ENCODE measurements at places on chromosomes 16 and 17.
A peak's percentile ranks its signal among the peaks of the same experiment; 100 is the strongest.

GRCh38 chr17:39104046-39104445, 47.4 kb downstream of the PLXDC1 start:
- DNase-seq = no peak

GRCh38 chr17:489758-490329, 137.2 kb upstream of the RPH3AL start:
- DNase-seq = no peak

GRCh38 chr17:74387365-74388218, 20.3 kb downstream of the GPR142 start:
- DNase-seq = no peak

- DNase-seq = no peak
Measured at GRCh38 chr16:59698346-59699020, 964.4 kb upstream of the GOT2 start.

GRCh38 chr17:81420769-81421462, 25.7 kb downstream of the BAHCC1 start:
- peak; percentile 78 for DNase-seq

GRCh38 chr16:22400900-22401299, 26.5 kb upstream of the CDR2 start:
- no peak for DNase-seq

GRCh38 chr17:45393411-45393810, 39.3 kb downstream of the ARHGAP27 start:
- DNase-seq = no peak

DNA sequence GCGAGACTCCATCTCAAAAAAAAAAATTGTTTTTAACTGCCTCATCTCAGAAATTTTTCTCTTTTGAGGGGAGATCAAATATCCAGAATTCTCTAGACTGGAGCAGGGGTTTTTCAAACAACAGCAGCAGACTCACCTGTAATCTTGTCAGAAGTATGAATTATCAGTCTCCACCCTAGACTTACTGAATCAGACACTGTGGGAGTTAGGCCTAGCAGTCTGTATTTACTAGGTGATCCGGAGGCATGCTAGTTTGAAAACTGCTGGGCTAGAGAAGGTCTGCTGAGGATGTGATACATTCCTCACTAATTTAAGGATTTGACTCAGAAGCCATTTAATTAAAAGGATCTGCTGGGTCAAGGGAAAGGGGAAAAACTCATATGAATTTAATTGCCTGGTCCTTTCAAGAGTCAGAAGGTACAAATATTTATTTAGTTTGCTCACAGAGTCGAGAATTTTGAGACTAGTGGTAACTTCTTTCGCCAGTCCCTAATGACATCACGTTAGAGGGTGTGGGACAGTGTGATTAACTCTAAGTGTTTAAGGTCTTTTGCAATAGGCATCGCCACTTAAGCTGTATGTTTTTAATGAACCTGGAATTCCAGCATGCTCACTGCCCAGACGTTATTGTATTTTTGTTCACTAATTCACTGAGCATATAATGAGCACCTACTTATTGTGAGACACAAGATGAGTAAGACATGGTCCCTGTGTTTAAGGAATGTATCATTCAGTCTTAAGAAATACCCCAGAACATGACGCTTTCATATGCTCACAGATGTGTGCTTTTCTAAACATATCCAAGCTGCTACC, 14.2 kb downstream of the ATP6V0A1 start:
- DNase-seq = no peak

- no peak for DNase-seq
Measured at GRCh38 chr17:45709728-45710288, 74.3 kb upstream of the CRHR1 start.

- DNase-seq = no peak
Measured at GRCh38 chr16:61421111-61421510, 615.1 kb downstream of the CDH8 start.

DNA sequence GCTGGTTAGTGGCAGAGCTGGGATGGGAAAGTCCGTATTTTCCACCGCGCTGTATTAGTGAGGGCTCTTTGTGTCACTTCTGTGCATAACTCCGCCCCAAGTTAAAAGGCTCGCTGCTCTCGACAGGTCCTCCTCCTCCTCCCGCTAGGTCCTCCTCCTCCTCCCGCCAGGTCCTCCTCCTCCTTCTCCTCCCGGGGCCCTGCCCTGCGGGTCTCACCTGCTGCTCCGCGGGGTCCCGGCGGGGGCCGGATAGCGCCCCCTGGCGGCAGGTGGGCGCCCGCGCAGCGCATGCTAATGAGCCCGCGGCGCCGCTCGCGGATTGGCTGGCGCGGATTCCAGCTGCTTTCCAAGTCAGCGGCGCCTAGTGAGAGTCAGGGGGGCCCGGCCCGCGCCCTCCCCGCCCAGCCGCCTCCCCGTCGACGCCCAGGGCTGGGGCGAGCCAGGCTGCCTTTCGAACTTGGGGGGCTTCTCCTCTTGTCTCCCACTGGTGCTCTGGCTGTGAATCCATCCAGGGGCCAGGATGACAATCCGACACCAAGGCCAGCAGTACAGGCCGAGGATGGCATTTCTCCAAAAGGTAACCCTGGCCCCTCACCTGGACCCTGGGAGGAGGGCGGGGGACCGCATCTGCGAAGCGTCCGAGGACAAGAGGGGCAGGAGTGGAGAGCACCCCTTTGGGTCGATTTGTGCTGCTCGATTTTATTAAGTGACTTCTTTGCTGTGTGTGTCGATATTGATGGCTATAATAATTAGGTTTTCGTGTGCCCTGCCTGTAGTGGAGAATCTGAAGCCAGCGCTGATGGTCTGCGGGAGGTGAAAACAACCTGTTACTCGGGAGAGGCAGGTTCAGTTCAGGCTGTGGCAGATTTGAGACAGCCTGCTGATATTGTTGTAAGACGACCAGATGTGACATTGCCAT, at the start of gene RGS9:
TSS of gene RGS9 (plus strand) at position 350 of the 919 bp plus-strand sequence. CDS start at position 521, 171 bp downstream.
- DNase-seq = peak; percentile 91

GRCh38 chr16:10961231-10961630, 16.9 kb downstream of the CLEC16A start:
- DNase-seq = no peak

DNA sequence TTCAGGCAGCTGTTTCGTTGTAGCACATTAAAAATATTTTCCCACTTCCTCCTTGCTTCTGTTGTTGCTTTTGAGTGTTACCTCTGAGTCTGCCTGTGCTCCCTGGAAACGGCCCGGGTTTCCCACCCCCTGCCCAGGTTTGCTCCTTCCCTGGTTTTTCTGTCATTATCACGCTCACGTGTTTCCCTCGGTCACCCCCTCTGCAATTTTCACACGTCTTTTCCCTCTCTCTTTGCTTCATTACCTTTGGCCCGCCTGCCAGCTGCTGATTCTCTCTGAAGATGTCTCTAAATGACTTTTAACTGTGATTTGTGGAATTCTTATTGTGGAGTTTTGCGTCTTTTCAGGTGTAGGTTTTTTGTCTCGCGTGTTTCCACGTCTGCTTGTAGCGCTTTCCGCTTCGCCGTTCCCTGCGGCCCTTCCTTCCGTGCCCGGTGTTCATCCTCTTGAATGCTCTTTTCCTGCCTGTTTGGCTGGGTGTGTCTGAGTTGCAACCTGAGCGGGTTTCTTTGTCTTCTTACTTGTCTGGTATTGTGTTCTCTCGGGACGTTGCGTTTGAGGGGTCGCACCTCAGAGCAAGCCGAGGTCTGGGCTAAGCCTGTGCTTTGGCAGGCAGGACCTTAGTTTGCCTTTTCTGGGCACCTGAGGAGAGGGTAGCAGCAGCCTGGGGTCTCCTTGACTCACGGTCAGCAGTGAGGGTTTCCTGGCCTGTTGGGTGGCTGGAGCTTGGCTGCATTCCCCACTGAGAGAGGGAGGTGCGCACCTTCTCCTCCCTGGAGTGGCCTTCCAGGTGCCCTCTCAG, 96.3 kb upstream of the ZNF750 start:
- no peak for DNase-seq

DNA sequence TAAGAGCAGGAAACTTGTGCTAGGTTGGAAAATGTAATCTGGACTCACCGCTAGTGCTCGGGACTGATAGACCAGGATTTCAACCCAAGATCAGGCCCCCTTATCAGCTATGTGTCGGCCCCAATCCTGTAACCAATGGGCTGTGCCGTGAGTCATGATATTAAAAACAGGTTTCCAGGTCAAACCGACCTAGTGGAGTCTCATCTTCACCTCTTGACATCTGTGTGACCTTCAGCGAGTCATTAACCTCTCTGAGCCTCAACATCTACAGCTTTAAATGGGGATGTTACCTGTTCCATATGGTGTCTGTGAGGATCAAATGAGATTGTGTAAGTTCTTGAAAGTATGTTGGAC, 512 bp downstream of the PMM2 start:
- DNase-seq = no peak

GRCh38 chr17:74601944-74602572, 10.0 kb upstream of the CD300LD start:
- DNase-seq = no peak

GRCh38 chr17:48024149-48025039, 13.2 kb downstream of the COPZ2 start:
- DNase-seq = no peak

- no peak for DNase-seq
Measured at GRCh38 chr16:1372292-1372950, 20.7 kb downstream of the GNPTG start.

DNA sequence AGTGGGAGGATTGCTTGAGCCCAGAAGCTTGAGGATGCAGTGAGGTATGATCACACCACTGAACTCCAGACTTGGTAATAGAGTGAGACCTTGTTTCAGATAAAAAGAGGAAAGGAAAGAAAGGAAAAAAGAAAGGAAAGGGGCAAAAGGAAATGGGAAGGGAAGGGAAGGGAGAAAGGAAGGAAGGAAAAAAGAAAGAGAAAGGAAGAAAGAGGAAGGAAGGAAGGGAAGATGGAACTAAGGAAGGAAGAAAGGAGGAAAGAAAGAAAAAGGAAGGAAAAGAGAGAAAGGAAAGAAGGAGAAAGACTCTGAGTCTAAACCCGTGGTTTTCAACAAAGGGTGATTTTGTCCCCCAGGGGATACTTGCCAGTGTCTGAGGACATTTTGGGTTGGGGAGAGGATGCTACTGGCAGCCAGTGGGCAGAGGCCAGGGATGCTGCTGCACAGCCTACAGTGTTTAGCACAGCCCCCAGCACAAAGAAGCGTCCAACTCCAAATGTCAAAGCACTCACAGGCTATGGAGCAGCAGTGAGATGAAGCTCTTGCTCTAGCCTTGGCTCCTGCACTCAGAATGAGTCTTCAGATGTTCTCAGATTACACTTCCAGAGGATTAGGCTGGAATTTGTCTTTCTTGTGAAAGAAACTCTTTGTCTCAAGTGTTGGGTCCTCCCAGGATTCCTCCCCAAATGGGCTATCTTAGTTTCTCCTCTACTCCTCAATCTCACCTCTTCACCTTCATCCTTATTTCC, 64.2 kb downstream of the BMERB1 start:
- no peak for DNase-seq

- DNase-seq = no peak
Measured at GRCh38 chr17:68391561-68392268, 65.6 kb downstream of the WIPI1 start.

DNA sequence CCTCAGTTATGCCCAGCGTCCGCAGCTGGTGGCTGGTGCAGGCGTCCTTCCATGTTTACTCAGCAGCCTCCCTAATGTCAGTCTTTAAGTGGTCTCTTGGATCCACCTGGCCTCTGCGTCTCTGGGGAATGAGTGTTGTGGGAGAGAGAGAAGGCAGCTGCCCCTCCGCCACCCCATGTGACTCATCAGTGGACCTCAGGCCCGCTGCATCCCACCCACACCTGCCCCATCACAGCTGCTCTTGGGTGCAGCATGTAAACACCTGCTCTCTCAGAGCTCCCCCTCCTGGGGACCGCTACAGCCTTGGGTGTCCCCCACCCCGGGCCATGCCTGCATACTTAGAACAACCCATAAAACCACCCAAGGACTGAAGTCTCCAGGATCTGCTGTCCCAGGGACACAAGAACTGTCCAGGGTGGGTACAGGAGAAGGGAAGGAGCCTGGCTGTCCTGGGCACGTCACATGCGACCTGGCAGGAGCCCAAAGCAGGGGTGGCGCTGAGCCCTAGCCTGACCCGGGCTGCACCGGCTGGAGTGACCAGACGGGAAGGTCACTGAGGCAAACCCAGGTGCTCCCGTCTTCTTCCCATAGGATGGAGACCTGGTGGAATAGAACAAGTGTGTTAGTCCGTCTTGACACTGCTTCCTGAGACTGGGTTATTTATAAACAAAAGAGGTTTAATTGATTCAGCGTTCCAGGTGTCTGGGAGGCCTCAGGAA, 4.2 kb downstream of the C16orf90 start:
- no peak for DNase-seq

- no peak for DNase-seq
Measured at GRCh38 chr17:79804856-79805696, 8.2 kb upstream of the CBX8 start.

All from frontal cortex (tissue), 4 donors.